ENCODE measurements at places on chromosomes 1 and 21. TPM values are rescaled to one million over a fixed set of nuclear protein-coding genes. Genes with fewer than 3 reads are reported as not detected.

DNA sequence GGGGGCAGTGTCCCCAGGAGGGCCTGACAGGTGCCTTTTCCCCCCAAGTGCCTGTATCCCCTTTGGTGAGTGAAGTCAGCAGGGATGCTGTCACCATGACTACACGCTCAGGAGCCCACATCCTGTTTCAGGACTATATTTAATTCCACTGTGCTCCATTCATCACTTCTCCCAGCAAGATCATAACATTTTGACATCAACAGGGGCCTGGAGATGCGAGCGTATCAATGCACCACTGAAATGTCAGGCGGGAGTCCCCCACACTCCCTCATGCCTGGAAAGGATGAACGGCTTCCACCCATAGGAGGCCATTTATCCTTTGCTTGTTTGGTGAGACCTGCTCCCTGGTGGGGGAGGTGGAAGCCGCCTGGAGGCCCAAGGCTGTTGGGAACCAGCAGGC, 119.1 kb downstream of the PTPRU start:
- H3K36me3 ChIP-seq: no peaks in the 10 kb centered on the region
- no peak overlapping the region for H3K4me3 ChIP-seq
- no peaks in the 10 kb centered on the region for H3K4me1 ChIP-seq
- no peak overlapping the region for H3K27ac ChIP-seq
- DNase-seq: no peak
- peaks cover 2% of the 10 kb centered on the region for H3K27me3 ChIP-seq

- no peak overlapping the region for H3K27ac ChIP-seq
- H3K4me1 ChIP-seq: no peaks in the 10 kb centered on the region
- no peak for DNase-seq
- H3K4me3 ChIP-seq: no peak overlapping the region
Measured at GRCh38 chr21:28439251-28439650, 553.4 kb downstream of the LTN1 start.

- H3K36me3 ChIP-seq: no peaks in the 10 kb centered on the region
- no peak overlapping the region for H3K4me3 ChIP-seq
- H3K27me3 ChIP-seq: no peaks in the 10 kb centered on the region
- peaks cover 12% of the 10 kb centered on the region for H3K4me1 ChIP-seq
- DNase-seq: no peak
Measured at GRCh38 chr21:36705679-36706481, 7.0 kb downstream of the SIM2 start.

GRCh38 chr1:201551877-201552731, 13.2 kb downstream of the NAV1 start:
- H3K4me1 ChIP-seq: 0 out of 2 replicates have a peak, but pooled peaks cover 4% of the 10 kb centered on the region
- no peak overlapping the region for H3K4me3 ChIP-seq
- no peaks in the 10 kb centered on the region for H3K36me3 ChIP-seq

DNA sequence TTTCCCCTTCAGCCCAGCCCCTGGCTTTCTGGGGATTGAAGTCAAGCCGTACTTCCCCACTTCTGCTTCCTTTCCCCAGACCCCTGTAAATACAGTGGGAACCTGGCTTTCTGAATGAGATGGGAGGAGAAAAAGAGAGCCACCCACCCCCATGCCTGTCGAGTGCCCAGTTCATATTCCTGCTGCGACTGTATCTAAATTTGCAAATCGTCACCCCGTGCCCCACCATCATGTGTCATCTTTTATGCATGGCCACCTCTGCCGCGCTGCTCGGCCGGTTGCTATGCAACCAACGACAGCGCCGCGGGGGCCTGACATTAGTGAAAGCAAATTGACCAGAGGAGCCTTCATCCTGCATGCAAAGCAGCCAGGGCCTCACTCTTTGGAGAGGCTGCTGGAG, 143.0 kb downstream of the ELAVL4 start:
- no peak for DNase-seq
- H3K36me3 ChIP-seq: no peaks in the 10 kb centered on the region
- H3K27ac ChIP-seq: no peak overlapping the region
- H3K27me3 ChIP-seq: no peaks in the 10 kb centered on the region
- no peak overlapping the region for H3K4me3 ChIP-seq
- H3K4me1 ChIP-seq: no peaks in the 10 kb centered on the region

GRCh38 chr1:164953098-164953497, 394.1 kb downstream of the PBX1 start:
- DNase-seq: no peak
- H3K36me3 ChIP-seq: no peaks in the 10 kb centered on the region
- H3K27ac ChIP-seq: no peak overlapping the region
- no peak overlapping the region for H3K4me3 ChIP-seq
- no peaks in the 10 kb centered on the region for H3K27me3 ChIP-seq
- H3K4me1 ChIP-seq: no peaks in the 10 kb centered on the region

DNA sequence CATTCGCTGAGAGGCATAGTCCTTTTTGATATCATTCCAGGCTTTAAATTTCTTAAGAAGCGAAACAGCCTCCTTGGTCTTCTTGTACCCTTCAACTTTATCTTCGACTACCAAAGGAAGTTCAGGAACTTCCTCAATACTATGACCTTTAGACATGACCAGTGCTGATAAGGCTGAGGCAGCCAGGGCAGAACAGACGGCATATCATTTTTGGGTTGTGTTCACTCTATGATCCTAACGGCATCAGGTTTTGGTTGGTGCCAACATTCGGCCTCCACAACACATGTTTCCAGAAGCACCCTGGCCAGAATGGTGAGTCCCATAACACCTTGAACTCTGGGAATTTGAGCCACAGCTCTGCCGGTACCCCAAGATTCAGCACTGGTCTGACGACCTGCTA, 31.4 kb upstream of the MYOC start:
- H3K36me3 ChIP-seq: no peaks in the 10 kb centered on the region
- no peak overlapping the region for H3K4me3 ChIP-seq
- H3K27me3 ChIP-seq: no peaks in the 10 kb centered on the region
- H3K27ac ChIP-seq: no peak overlapping the region
- DNase-seq: no peak

DNA sequence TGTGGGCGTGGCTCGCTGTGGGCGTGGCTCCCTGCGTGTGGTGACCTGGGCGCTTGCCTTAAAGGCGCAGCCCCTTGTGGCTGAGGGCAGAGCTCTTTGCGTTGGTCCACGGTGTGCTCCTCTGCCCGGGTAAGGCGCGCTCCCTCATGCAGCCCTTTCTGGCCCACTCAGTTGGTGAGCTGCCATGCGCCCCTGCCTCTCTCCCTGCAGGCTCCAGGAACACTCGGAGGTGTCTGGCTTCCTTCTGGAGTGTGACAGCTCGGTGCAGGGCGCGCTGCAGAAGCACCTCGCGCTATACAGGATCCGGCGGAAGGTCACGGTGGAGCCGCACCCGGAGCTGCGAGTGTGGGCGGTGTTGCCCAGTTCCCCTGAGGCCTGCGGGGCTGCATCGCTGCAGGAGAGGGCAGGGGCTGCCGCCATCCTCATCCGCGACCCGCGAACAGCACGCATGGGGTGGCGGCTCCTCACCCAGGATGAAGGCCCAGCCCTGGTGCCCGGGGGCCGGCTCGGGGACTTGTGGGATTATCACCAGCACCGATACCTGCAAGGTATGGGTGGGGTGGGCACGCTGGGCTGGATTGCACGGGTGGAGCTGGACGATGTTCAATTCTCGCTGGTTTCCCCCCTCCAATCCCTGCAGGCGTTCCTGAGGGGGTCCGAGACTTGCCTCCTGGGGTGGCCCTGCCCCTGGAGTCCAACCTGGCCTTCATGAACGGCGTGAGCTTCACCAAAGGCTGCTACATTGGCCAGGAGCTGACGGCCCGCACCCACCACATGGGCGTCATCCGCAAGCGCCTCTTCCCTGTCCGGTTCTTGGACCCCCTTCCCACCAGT, 9.1 kb downstream of the IBA57 start:
- no peak overlapping the region for H3K27ac ChIP-seq
- H3K4me3 ChIP-seq: no peak overlapping the region
- DNase-seq: no peak
- H3K4me1 ChIP-seq: peaks cover 4% of the 10 kb centered on the region
- H3K27me3 ChIP-seq: no peaks in the 10 kb centered on the region

- no peak for DNase-seq
- peak overlapping the region; percentile 69 for H3K27ac ChIP-seq
- H3K4me3 ChIP-seq: no peak overlapping the region
- H3K4me1 ChIP-seq: peaks cover 45% of the 10 kb centered on the region
- no peaks in the 10 kb centered on the region for H3K27me3 ChIP-seq
- no peaks in the 10 kb centered on the region for H3K36me3 ChIP-seq
Measured at GRCh38 chr1:91877574-91878208, 8.3 kb downstream of the TGFBR3 start.

DNA sequence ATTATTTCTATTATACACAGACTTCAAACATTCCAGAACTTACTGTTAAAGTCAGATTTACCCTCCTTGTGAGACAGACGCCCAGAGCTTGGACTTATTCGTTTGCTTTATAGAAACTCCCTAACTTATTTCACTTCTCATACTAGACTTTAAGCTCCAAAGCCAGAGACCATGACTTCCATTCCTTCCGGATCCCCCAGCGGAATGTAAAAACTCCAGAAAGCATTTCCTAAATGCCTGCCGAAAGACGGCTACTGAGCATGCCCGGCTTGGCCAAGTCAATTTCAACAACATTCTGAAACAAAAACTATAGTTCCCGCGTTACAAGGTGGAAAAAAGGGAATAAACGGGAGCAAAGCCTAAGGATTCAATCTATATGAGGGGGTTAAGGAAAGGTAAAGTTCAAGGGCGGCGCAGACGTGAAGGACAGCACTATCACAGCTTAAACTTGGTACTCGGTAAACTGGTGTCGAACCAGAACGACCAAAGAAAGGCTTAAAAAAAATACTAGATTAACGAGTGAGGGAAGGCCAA, 1.1 kb downstream of the USP48 start:
- H3K27ac ChIP-seq: peak overlapping the region; percentile 94
- no peak for DNase-seq
- H3K4me3 ChIP-seq: peak overlapping the region; percentile 74
- peaks cover 10% of the 10 kb centered on the region for H3K4me1 ChIP-seq
- no peaks in the 10 kb centered on the region for H3K27me3 ChIP-seq
- no peaks in the 10 kb centered on the region for H3K36me3 ChIP-seq

DNA sequence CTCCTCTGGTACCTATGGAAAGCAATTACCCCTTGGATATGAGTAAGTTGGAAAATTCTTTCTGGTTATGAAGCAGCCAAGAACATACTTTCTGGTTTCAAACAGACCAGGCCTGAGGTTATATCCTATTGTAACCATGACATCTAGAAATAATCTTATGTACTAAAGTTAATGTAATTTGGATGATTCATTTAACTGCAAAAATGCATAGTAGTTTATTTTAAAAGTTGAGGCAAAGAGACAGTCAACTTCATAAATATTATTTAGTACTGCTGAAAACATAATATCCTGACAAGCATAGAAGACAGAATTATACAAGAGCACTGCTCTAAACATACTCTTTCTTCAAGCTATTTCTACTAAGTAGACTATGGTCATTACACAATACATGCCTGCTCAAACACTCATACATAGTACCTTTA, 25.5 kb downstream of the ODF2L start:
- peaks cover 12% of the 10 kb centered on the region for H3K36me3 ChIP-seq
- no peak for DNase-seq
- no peak overlapping the region for H3K4me3 ChIP-seq
- H3K27me3 ChIP-seq: no peaks in the 10 kb centered on the region

DNA sequence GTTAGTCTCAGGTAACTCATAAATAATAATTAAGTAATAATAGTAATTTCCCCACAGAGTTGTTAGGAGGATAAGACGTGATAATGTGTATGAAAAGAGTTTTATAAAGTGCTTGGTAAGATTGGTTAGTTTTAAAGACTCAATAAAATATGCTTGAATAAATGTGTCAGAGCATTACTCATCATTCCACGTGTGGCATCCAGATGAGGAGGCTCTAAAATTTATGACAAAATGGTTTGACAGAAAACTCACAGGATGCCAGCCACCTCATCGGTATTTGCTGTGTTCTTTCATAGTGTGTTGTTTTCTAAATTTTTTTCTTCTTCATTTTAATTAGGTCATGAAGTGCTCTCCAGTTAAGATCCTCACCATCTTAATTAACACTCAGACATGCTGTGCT, 19.1 kb upstream of the SPAG17 start:
- no peaks in the 10 kb centered on the region for H3K4me1 ChIP-seq
- no peaks in the 10 kb centered on the region for H3K36me3 ChIP-seq
- no peak for DNase-seq
- H3K4me3 ChIP-seq: no peak overlapping the region
- no peaks in the 10 kb centered on the region for H3K27me3 ChIP-seq

DNA sequence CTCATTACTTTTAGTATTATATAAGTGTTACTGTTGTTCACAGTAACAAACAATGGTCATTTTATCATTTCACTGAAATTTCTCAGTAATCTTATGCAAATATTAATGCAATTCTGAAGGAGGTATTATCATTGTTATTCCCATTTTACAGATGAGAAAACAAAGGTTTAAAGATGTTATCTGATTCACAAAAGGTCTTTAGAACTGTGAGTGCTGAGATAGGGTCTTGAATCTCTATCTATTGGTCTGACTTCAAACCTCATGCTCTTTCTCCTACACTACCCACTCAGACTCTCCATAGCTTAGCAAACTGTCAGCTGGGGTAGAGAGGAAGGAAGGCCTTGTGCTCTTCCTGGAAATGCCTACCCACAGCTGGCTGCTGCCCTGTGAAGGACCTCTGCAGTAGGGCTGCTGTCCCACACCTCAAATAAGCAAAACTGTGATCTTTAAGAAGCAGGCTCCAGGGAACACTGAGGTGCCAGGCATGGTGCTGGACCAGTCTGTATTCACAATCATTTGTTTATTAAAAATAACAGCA, 6.2 kb upstream of the OSCP1 start:
- H3K4me3 ChIP-seq: no peak overlapping the region
- H3K27me3 ChIP-seq: no peaks in the 10 kb centered on the region
- DNase-seq: no peak
- H3K36me3 ChIP-seq: peaks cover 12% of the 10 kb centered on the region

DNA sequence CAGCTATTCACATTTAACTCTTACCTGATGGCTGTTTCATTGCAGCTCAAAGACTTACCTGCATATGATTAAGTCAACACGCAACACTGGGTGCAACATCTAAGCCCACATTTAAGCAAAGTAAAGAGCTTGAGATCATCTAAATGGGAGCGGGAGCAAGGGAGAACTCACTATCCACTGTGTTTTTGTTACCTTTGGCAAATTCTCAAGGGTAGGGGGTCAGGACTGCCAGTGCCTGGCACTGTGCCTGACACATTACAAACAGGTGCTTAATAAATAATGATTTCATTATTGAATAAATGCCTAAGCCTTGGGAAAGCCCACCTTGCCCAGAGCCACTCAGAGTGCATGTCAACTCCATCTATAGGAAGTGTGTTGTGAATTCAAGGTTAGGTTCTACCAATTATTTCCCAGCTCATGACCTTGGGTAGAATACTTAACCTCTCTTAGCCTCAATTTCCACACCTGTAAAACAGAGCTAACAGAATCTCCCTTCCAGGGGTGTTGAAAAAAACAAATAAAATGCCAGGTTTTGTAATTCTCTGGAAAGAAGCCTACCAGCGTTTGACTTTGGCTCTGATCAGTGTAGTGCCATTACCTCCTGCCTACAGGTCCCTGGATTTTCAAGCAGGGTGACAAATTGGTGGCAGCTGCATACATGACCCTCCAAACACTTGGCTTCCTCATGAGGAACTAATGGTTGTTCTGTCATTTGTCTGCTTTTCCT, 109.7 kb downstream of the TGFBR3 start:
- no peaks in the 10 kb centered on the region for H3K27me3 ChIP-seq
- no peak for DNase-seq
- no peak overlapping the region for H3K27ac ChIP-seq
- H3K4me1 ChIP-seq: peaks cover 4% of the 10 kb centered on the region

OR2W3 gene
- total RNA-seq: not detected

SPATA45 gene
- not detected for total RNA-seq

HES2 gene
- total RNA-seq: 11.1 TPM

GBP3 gene
- 2.5 TPM for total RNA-seq

WNT4 gene
- total RNA-seq: 0.92 TPM

EDARADD gene
- 35.4 TPM for total RNA-seq

FOXD2 gene
- total RNA-seq: 2.2 TPM

LYPD8 gene
- total RNA-seq: not detected

KIF21B gene
- total RNA-seq: 0.46 TPM

SLC2A5 gene
- 0.26 TPM for total RNA-seq

Measured in Panc1 (cell line).